ENCODE measurements at places on chromosomes 5 and 9.

- no peak for DNase-seq
These were observed 10.9 kb downstream of the SH3GL2 start for GRCh38 chr9:17589771-17590170.

GRCh38 chr9:93500571-93501298, 47.4 kb upstream of the FAM120AOS start:
- DNase-seq, result no peak

DNA sequence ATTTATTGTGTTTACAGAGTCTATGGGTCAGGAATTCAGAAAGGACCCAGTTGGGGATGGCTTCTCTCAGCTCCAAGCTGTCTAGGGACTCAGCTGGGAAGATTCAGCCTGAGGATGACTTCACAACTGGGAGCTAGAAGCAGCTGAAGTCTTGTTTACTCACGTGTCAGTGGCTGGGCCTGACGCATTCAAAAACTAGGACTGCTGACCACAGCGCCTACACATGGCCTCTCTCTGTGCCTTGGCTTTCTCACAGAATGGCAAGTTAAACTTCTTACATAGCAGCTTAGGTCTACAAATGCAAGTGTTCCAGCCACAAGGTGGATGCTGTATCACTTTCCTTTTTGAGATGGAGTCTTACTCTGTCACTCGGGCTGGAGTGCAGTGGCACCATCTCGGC, 16.3 kb upstream of the PPP2CA start:
- peak; percentile 53 for DNase-seq

GRCh38 chr5:16934123-16934522, 2.0 kb downstream of the MYO10 start:
- DNase-seq, result no peak

- DNase-seq, result no peak
These were observed 38.3 kb downstream of the NEK6 start for GRCh38 chr9:124296094-124296493.

DNA sequence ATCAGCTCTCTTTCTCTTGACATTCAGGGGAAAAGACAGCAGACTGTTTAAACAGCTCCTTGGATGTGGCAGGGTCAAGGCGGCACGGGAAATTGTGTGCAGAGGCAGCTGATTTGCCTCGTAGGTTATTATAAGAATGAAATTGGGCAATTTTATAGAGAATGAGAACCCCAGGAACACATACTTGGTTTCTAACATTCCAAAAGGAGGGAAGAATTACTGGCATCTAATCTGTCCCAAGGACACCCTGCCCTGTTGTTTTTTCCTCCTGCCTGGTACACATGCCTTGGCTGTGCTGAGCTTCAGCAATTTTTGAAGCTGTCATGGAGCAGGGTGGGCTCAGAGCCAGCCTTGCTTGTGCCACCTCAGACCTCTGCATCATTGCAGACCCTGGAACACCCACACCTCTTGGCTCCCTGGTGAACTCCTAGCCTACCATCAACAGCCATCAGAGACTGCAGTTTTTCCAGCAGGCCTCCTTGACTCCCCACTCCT, 143.6 kb downstream of the BOD1 start:
- DNase-seq, result no peak

DNA sequence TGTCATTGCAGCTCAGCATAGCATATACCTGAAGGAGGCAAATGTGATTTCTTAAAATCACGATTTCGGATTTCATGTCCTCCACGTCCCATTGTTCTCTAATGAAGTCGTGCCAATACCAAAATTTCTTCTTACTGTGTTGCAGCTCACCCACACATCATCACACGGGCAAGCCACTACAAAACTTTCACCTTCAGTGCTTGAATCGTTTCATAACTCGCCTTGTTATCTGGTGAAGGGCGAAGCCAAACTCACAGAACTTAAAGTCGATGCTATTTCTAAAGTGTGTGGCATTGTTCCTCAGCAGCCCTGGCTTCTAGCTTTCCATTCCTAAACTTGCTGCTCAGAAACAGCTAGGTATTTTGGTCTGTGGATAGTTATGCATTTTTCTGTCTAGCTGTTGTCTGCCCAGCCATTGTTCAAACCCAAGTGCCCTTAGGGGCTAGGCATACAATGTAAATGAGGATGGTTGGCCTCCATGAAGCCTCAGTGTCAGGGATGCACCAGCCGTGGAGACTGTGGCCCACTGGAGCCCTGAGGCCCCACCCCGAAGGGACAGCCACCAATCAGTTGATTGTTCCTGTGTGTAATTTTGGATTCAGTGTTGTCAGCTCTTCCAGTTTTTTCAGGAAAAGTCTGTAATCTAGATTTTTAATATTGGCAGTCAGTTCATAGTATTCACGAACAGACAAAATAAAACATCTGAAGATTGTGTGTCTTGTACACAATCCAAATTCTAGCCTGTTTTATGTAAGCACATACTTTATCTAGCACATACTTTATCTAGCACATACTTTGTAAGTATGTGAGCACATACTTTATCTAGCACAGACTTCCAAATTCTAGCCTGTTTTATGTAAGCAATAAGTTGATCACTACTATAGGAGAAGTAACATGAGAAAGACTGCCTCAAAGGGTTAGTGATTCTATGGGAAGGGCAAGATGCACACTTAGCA, 112.8 kb downstream of the DAPK1 start:
- DNase-seq, result no peak

- peak; percentile 52 for DNase-seq
These were observed 584.4 kb upstream of the ACO1 start for GRCh38 chr9:31799953-31800609.

GRCh38 chr5:21783074-21783679, 1070.0 kb downstream of the CDH12 start:
- no peak for DNase-seq

DNA sequence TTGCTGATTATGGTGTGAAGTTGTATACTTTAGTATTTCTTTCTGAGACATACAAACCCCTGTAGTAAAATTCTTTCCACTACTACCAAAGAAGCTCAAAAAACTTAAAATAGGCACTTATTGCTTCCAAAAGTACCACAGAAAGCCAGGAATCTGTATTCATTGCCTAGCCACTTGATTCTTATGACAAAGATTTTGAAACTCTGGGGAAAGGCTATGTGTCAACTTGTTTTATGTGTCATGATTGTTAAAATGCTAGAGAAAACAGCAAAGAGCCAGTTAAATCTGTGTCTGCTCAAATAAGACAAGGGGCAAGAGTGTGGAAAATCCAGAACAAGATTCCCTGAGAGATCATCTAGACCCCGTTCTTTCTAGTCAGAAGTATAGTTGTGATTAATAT, 6.0 kb downstream of the KIF2A start:
- no peak for DNase-seq

GRCh38 chr5:172903790-172904189, 55.4 kb upstream of the RPL26L1 start:
- no peak for DNase-seq

DNA sequence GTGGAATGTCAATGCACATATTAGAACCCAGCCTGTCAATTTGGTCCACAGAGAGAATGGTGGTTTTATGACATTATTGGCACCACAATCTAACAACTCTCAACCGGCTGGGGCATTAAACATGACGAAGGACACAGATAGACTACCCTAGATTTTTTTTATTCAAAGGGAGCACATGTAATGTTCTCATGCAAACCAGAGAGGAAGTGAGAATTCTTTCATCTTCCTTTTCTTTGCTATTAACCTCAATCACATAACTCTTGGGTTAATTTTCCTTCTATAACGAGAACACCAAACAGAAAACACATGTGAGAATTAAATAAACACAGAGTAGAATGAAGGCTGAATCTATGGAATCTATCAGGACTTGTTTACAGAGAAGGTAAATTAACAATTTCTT, 94.9 kb upstream of the TNC start:
- DNase-seq, result no peak

- no peak for DNase-seq
These were observed 27.6 kb upstream of the ABLIM3 start for GRCh38 chr5:149113669-149114068.

DNA sequence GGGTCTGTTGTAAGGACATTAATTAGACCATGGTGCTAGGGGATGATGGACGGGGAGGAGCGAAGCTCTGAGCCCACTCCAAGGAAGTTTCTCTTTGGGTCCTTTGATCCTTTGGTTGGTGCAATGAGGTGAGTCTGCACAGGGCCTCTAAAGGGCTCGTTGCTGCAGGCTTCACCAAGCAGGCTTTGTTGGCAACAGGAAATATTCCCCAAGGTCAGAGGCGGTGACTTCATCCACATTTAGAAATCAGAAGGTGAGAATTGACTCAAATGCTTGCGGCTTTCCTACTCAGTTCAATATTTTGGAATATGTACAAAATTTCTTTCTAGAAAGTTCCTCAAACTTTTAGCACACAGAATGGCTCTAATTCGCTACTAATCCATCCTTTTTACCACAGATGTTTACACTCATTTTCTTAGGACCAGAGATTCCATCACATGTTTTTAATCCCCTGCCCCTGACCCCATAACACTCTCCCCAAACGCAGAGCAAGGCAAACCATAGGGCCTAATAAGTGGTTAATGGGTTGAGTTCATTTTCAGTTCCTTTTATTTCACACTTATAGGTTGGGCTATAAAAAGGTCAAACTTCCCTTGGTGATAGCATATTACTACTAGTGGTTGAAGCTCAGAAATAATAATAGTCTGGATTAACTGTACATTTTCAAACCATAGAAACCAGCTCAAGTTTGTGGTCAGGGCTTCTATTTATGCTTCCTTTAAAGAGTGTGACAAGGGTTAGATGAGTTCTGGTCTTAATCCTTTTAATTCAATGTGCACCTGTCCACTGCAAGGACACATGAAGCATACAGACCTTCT, 37.3 kb upstream of the TMEM252 start:
- DNase-seq, result no peak

DNA sequence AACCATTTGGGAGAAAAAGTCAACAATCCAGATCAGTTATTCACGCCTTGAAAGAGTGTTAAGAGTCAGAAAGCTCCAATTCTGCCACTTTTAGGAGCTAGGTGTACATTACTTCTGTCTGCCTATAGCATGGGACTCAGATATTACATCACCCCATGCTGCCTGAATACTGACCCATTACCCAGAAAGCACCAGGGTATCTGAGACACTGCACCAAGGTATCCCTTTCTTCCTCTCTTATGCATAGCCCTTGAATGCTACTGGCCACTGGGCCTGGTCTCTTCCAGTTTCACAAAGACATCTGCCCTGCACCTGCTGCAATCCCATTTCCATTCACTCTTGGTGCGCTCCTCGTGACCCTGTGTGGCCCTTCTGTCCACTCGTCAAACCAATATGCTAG, 2.6 kb downstream of the STRBP start:
- no peak for DNase-seq

- no peak for DNase-seq
These were observed 16.9 kb downstream of the RABL6 start for GRCh38 chr9:136824496-136825225.

DNA sequence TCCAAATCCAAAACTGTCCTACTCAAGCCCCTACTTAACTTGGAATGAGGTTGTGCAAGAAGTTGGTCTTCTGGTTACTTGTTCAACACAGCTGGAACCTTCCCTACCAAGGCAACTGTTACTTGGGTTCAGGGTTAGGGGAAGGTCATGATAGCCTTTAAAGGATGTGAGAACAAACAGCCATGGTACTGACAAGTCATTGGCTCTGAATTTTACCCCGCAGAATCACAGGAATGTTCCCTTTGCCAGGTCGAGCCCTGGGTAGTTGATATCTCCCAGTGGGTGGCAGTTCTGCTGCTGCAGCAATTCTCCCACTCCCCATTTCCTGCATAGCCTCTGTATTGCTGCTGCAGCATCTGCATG, 396.1 kb upstream of the MPDZ start:
- DNase-seq, result no peak

Data from spinal cord (tissue), 10 donors.